ENCODE measurements at places on chromosomes 1 and 21. TPM values are rescaled to one million over a fixed set of nuclear protein-coding genes. Genes with fewer than 3 reads are reported as not detected.
A peak's percentile ranks its signal among the peaks of the same experiment; 100 is the strongest.

The NTNG1 gene
- total RNA-seq: not detected

GRCh38 chr1:229784834-229785233 is 158.8 kb downstream of the URB2 start:
- no peak for DNase-seq
- H3K4me1 ChIP-seq: no peaks in the 10 kb centered on the region
- peaks cover 7% of the 10 kb centered on the region for H3K27me3 ChIP-seq
- peaks cover 7% of the 10 kb centered on the region for H3K36me3 ChIP-seq
- no peak overlapping the region for H3K4me3 ChIP-seq

The GLMN gene
- total RNA-seq: 8.0 TPM

The PYGO2 gene
- 24.0 TPM for total RNA-seq

DNA sequence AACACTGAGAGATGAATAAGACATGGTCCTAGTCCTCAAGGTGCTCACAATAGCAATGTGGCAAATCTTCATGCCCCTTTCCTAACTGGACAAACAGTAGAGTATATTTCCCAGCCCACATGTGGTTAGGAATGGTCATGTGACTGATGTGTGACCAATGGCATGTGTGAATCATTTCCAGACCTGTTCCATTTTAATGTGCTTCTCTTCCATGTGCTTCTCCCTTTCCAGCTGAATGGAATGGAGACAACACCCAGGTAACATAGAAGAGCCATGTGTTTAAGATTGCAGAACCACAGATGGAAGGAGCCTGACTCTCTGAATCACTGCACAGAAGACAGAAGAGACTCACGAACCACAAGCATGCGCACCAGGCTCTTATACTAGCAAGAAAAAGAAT is 409.9 kb upstream of the NFIA start:
- no peak overlapping the region for H3K4me3 ChIP-seq
- H3K4me1 ChIP-seq: peaks cover 5% of the 10 kb centered on the region
- DNase-seq: no peak
- no peaks in the 10 kb centered on the region for H3K27me3 ChIP-seq
- no peak overlapping the region for H3K27ac ChIP-seq

- no peaks in the 10 kb centered on the region for H3K27me3 ChIP-seq
- no peak overlapping the region for H3K27ac ChIP-seq
- H3K36me3 ChIP-seq: peaks cover 2% of the 10 kb centered on the region
- no peak overlapping the region for H3K4me3 ChIP-seq
These were observed 214.7 kb downstream of the SDCCAG8 start for GRCh38 chr1:243470502-243470901.

The MROH9 gene
- not detected for total RNA-seq

- no peak overlapping the region for H3K27ac ChIP-seq
- H3K27me3 ChIP-seq: no peaks in the 10 kb centered on the region
- DNase-seq: no peak
- H3K36me3 ChIP-seq: peaks cover 11% of the 10 kb centered on the region
These were observed 9.1 kb downstream of the SYTL1 start for GRCh38 chr1:27350663-27351540.

The EFCAB7 gene
- total RNA-seq: 3.8 TPM

GRCh38 chr1:27237112-27237511 is 2.7 kb downstream of the WDTC1 start:
- no peak overlapping the region for H3K27ac ChIP-seq
- H3K4me1 ChIP-seq: peaks cover 34% of the 10 kb centered on the region
- H3K27me3 ChIP-seq: no peaks in the 10 kb centered on the region
- H3K4me3 ChIP-seq: no peak overlapping the region

GRCh38 chr1:12130466-12131130 is 36.2 kb upstream of the TNFRSF1B start:
- peaks cover 5% of the 10 kb centered on the region for H3K4me1 ChIP-seq
- no peak for DNase-seq
- H3K27ac ChIP-seq: no peak overlapping the region

GRCh38 chr1:10738061-10739058 is 58.1 kb downstream of the CASZ1 start:
- H3K27me3 ChIP-seq: peaks cover 22% of the 10 kb centered on the region
- H3K36me3 ChIP-seq: no peaks in the 10 kb centered on the region
- H3K4me1 ChIP-seq: no peaks in the 10 kb centered on the region
- H3K4me3 ChIP-seq: no peak overlapping the region
- no peak overlapping the region for H3K27ac ChIP-seq

The RAP1A gene
- total RNA-seq: 64.0 TPM

- H3K27ac ChIP-seq: no peak overlapping the region
- no peaks in the 10 kb centered on the region for H3K4me1 ChIP-seq
- H3K27me3 ChIP-seq: peaks cover 3% of the 10 kb centered on the region
- no peak for DNase-seq
- H3K4me3 ChIP-seq: no peak overlapping the region
These were observed 455.6 kb upstream of the ZP4 start for GRCh38 chr1:238346340-238346739.

DNA sequence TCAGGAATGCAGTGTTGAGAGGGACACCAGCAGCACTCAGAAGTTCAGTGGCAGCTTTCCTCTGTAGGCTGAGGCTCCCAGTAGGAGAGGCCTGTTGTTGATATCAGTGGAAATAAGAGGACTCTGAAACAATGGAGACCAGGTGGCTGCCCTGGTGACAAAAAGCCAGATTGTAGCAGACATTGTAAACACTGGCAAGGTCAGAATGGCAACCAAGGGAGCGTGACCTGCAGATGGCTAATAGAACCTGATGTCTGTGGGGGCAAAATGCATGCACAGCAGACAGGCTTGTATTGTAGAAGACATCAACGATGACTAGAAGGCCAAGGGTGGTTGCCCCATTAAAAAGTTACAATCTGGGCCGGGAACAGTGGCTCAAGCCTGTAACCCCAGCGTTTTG is 53.1 kb upstream of the GPR37L1 start:
- no peak overlapping the region for H3K27ac ChIP-seq
- H3K27me3 ChIP-seq: no peaks in the 10 kb centered on the region
- H3K4me3 ChIP-seq: no peak overlapping the region
- no peaks in the 10 kb centered on the region for H3K4me1 ChIP-seq

GRCh38 chr21:45102391-45102932 is 28.1 kb downstream of the ADARB1 start:
- peaks cover 78% of the 10 kb centered on the region for H3K4me1 ChIP-seq
- H3K27me3 ChIP-seq: no peaks in the 10 kb centered on the region
- DNase-seq: no peak
- H3K4me3 ChIP-seq: no peak overlapping the region

- peaks cover 14% of the 10 kb centered on the region for H3K4me1 ChIP-seq
- H3K27ac ChIP-seq: no peak overlapping the region
- H3K27me3 ChIP-seq: no peaks in the 10 kb centered on the region
- DNase-seq: peak; percentile 75
- no peak overlapping the region for H3K4me3 ChIP-seq
- H3K36me3 ChIP-seq: peaks cover 6% of the 10 kb centered on the region
These were observed 152.2 kb downstream of the PEX14 start for GRCh38 chr1:10626791-10627410.

DNA sequence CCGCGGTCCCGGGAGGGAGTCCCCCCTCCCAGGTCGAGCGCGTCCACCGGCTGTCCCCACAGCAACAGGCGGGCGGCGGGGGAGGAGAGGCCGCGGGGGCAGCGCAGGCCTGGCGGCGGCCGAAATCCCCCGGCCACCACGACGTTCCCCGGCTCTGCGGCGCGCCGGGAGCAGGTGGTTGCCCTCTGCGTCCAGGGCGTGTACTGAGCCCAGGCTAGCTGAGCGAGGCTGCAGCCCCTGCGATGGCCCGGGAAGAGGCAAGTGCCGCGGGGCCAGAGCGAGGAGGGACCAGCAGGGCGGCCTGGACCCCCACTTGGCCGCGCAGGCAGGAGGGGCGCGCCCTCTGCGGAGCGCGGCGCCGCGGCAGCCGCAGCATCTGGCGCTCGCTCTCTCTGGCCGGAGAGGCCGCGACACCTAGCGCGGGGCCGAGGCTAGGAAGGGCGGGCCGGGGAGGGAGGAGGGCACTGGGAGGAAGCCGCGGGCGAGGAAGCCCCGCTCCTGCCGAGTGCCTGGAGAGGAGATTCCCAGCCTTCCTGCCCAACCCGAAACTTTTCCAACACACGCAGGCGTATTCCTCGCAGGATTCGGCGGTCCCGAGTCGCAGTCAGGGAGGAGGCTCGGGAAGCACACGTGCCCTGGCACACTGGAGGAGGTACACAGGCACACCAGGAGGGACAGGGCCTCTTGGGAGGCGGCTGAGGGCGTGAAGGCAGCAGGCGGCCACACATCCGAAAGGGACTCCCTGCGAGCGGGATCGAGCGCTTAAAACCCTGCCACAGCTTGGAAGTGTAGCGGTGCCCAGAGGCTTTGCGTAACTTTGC is 4.9 kb upstream of the PROX1 start:
- H3K4me1 ChIP-seq: peaks cover 18% of the 10 kb centered on the region
- DNase-seq: no peak
- H3K27me3 ChIP-seq: peaks cover 77% of the 10 kb centered on the region
- H3K27ac ChIP-seq: no peak overlapping the region
- H3K4me3 ChIP-seq: peak overlapping the region; percentile 53

- peak overlapping the region; percentile 64 for H3K27ac ChIP-seq
- DNase-seq: no peak
- H3K4me3 ChIP-seq: no peak overlapping the region
These were observed 333.9 kb downstream of the CAMTA1 start for GRCh38 chr1:7119156-7119555.

Data from chondrocyte (in vitro differentiated cells).